ENCODE measurements at places on chromosomes 5 and 9.

- DNase-seq, result peak; percentile 62
Measured at GRCh38 chr9:110668570-110669167, at the start of gene MUSK. Gene MUSK (plus strand): TSS chr9:110668791. CDS start chr9:110668905, 114 bp downstream.

DNA sequence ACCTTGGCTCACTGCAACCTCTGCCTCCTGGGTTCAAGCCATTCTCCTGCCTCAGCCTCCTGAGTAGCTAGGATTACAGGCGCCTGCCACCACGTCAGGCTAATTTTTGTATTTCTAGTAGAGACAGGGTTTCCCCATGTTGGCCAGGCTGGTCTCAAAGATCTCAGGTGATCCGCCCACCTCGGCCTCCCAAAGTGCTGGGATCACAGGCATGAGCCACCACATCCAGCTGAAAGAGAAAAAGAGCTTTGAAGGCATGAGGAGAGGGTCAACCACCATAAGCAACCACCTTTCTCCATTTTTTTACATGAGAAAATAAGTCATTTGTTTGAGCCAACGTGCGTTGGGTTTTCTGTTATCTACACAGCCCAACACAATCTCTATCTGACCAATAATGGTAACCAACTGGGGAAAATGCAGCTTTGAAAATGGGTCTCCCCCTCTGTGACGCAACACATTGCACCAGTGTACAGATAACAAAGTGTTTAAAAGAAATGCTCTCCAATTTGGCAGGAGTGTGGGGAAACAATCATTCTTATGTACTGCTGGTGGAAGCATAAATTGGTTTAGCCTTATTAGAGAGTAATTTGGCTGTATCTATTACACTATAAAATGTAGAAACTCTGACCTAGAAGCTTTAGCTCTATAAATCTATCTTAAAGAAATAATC, 45.8 kb upstream of the ZBTB43 start:
- no peak for DNase-seq

DNA sequence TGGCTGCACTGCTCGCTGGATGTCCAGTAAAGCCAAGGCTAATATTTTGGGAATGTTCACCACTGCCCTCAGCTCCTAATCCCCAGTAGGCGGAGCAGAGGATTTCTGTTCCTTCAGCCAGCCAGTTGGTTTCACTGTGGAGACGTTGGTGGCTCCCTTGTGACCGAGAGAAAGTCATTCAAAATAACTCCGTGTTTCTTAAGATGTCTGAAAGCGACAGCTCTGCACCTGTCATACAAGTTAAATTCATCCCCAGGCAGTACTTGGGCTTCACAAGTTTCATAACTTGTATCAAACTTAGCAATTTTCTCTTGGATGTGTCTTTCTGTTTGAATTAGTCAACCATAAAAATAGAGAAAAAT, 382 bp upstream of the CDKN2B start:
- DNase-seq, result no peak

DNA sequence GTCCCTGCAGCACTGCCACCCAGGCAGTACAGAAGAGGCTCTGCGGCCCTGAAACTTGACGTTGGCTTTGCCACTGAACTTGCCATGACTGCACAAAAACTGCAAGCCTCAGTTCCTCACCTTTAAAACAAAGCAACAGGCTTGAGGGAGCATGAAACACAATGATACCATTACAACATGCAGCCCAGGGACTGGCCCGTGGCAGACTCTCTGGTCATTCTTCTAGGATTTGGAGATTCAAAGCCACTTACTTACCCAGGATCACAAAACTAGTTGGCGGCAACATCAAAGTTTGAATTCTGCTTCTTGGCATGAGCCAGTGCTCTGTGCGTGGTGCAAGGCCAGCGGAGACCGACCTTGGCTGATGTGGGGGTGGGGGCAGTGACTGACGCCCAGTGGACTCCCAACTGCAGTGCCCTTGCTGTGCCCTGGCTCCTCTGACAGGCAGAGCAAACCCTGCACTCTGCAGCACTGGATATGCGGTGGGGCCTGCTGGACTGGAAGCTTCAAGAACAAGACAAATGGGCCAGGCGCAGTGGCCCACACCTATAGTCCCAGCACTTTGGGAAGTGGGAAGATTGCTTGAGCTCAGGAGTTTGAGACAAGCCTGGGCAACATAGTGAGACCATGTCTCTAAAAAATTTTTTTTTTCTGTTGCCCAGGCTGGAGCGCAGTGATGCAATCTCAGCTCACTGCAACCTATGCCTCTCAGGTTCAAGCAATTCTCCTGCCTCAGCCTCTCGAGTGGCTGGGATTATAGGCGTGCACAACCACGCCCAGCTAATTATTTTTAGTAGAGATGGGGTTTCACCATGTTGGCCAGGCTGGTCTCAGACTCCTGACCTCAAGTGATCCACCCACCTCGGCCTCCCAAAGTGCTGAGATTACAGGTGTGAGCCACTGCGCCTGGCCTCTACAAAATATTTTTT, 18.9 kb downstream of the SQSTM1 start:
- DNase-seq, result no peak

DNA sequence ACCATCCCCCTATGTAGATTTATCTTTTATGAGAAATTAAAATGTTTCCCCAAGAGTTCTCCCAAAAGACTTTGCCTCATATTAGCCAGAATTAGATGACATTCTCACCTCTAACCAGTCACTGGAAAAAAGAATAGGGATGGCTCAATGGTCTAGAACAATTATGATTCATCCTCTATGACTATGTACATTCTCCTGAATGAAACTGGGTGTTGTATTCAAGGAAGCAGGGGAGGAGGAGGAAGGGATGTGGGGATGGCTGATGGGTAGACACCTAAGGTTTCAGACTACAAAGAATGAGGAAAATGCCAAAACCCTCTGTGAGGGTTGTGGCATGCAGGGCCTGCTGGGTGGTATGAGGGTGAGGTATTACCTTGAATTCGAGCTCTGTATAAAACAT, 49.5 kb upstream of the BRINP1 start:
- DNase-seq, result no peak

- no peak for DNase-seq
Measured at GRCh38 chr5:158492841-158493242, 606.9 kb downstream of the EBF1 start.

DNA sequence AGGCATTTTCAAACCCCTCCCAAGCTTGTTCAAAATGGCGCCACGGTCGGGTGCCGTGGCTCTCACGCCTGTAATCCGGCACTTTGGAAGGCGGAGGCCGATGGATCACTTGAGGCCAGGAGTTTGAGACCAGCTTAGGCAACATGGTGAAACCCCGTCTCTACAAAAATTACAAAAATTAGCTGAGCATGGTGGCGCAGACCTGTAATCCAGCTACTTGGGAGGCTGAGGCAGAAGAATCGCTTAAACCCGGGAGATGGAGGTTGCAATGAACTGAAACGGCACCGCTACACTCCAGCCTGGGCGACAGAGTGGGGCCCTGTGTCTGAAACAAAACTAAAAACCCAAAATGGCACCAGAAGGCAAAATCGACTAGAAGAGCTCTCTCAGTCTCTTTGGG, 142.0 kb downstream of the MTX3 start:
- DNase-seq, result no peak

- DNase-seq, result no peak
Measured at GRCh38 chr5:33507426-33507825, 66.7 kb downstream of the TARS1 start.

- DNase-seq, result no peak
Measured at GRCh38 chr9:135605238-135605781, 34.0 kb downstream of the GLT6D1 start.

DNA sequence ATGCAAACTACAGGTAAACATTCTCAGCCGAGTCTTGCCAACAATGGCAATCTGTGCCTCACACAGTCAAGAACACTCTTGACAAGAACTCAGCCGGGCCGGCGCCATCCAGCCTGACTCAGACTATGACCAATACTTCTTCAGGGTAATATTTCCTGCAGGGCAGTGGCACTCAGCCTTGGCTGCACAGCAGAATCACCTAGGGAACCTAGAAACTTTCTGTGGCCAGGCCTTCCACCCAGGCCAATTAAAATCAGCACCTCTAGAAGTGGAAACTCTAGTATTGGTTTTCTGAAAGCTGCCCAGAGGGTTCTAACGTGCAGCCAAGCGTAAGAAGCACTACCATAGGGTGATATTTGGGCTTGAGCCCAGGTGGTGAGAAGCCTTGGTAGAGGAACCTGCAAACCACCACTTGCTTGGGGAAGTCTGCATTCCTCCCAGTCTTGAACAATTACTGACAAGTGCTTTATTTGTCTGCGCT, 120.6 kb downstream of the TTLL11 start:
- no peak for DNase-seq

GRCh38 chr5:4873652-4874051, 266.5 kb upstream of the ADAMTS16 start:
- DNase-seq, result no peak

DNA sequence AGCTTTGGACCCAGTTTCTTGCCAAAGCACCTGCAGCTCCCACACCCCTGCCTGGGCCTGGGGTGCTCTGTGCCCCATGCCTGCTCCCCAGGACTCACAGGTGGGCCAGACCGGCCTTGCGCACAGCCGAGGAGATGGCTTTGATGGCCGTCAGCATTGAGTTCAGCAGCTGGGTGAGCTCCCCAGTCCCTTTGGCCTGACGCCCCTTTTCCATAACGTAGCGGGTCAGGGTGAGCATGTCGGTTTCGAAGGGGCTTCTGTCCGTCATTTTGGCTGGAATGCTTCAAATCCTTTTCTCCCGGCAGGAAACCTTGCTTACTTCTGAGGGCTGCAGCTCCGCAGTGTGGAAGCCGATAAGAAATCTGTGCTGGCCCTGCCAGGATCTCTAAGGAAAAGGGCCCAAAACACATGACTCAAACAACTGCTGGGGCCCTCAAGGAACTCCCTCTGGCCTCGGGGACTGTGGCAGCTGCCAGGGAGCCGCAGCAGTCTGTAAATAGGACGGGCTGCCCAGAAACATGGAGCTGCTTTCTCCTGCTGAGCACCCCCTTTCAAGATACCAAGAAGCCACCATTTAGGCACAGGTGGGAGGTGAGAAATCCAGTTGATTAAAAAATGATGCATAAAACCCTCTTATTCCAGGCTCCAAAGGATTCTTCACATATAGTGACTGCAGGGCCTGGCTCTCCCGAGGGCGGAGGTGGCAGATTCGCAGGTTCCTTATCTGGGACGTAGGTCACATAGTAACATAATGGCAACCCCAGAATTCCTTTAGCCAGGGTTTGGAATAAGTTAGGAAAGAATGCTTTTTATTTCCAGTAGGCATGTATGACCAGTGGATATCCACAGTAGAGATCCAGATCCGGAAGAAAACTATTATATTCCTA, at the start of gene FBP2:
Gene FBP2 (minus strand): TSS at position 366 of the 887 bp plus-strand sequence. CDS start 98 bp downstream, at position 268.
- DNase-seq, result no peak

- no peak for DNase-seq
Measured at GRCh38 chr5:139676951-139677735, 29.0 kb downstream of the CXXC5 start.

- no peak for DNase-seq
Measured at GRCh38 chr9:6605202-6605601, 40.3 kb downstream of the GLDC start.

DNA sequence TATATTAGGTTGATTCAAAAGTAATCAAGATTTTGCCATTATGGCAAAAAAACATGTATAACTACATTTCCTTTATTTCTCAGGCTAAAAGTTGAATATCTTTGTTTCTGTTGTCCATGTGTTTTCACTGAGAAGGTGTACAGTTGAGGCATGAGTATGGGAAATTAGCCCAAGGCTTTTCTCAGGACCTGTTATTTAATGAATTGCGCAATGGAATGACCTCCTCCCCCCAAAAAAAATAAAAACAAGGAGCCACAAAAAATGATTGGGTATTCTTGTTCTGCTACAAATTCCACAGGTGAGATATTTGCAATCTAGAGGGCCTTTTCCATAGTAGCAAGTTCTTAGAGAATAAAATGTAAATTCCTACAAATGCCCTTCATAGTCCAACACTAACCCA, 186.8 kb downstream of the TRPM3 start:
- DNase-seq, result no peak

DNA sequence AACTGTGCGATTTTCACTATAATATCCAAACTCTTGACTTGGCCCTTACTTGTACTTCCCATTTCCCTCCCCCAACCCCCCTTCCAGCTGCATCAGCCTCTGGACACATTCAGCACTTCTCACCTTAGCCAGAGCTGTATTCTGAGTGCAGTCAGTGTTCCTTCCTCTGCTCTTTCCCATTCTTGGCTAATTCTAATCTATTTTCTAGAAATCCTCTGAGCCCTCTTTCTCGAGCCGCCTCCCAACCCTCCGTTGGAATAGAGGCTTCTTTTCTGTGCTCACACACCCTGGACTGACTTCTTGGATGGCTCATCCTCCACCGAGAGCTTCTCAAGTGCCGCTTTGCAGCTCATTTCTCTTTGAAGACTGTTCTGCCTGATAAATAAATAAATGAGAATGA, 188.8 kb downstream of the NTRK2 start:
- no peak for DNase-seq

GRCh38 chr9:8751406-8751930, 951.9 kb upstream of the DMAC1 start:
- DNase-seq, result no peak

GRCh38 chr5:179115307-179115706, 55.1 kb downstream of the ZNF354C start:
- no peak for DNase-seq

DNA sequence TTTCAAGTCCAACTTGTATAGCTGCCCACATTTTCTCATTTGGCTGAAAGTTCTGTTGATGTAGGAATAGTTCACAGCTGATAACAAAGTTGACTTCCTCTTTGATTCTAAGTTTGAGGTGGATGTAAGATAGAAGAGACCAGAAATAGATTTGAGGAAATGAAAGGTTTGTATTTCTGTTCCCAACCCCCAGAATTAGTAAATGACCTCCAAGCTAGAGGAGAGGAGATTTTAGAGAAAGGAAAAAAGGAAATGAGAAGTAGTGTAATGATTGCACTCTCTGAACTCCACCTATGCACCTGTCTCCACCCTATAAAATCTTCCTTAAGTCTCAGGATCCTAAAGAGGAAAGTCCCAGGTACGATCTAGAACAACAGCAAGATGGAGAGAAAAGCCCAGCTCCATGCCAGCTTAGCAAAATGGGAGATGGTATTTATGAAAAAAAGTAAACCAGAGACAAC, 130.4 kb upstream of the POC5 start:
- DNase-seq, result no peak

DNA sequence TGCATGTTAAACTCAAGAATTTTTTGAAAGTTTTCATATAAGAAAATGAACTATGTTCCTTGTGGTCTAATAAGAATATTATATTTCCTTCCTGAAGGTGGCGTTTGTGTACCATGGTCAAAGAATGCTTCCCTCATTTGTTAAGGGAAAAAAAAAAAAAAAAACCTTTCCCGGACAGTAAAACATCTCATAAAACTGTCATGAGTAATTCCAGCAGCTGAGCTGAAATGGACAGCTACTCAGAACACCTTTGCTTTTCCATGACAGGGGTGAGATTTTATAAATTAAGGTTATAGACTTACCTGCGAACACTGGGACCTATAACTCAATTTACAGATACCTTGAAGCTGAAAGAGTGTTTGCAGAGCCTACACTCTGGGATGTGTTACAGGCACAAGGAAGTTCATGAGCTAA, 113.2 kb upstream of the RANBP3L start:
- peak; percentile 61 for DNase-seq

GRCh38 chr5:109298794-109299193, 111.0 kb downstream of the PJA2 start:
- DNase-seq, result no peak

- DNase-seq, result no peak
Measured at GRCh38 chr9:111524731-111525055, 286 bp upstream of the ZNF483 start.

Data from NCI-H82 (cell line).